ENCODE measurements at places on chromosomes 7 and 10.

- DNase-seq, result peak; percentile 80
These were observed 124.5 kb upstream of the RET start for GRCh38 chr10:42952349-42952748.

DNA sequence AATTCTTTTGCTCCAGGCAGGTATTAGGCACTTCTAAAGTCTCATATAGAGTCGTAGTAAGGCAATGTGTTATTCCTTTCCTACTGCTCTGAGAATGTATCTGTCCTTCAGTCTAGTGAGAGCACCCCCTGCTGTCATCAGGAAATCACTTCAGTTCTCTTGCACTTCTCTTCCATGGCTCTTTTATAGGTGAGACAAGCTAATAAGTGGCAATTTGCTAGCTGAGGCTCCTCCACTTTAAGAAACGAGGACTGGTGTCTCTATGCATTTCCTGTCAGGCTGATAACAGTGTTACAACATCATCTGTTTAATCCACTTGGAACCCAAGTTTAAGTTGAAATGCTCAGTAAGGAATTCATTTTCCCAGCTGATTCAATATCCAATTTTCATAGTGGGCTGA, 350.6 kb downstream of the TFEC start:
- peak; percentile 72 for DNase-seq

- no peak for DNase-seq
These were observed 145.6 kb downstream of the PFKFB3 start for GRCh38 chr10:6348096-6348874.

DNA sequence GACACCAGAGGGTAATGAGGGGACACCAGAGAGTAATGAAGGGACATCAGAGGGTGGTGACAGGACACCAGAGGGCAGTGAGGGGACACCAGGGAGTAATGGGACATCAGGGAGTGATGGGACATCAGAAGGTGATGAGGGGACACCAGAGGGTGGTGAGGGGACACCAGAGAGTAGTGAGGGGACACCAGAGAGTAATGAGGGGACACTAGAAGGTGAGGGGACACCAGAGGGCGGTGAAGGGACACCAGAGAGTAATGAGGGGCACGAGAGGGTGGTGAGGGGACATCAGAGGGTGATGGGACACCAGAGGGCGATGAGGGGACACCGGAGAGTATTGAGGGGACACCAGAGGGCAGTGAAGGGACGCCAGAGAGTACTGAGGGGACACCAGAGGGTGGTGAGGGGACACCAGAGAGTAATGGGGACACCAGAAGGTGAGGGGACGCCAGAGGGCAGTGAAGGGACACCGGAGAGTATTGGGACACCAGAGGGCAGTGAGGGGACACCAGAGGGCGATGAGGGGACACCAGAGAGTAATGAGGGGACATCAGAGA, 10.6 kb downstream of the NACAD start:
- no peak for DNase-seq

GRCh38 chr7:50056131-50056530, 36.9 kb downstream of the ZPBP start:
- no peak for DNase-seq

GRCh38 chr10:68366600-68366999, 33.9 kb upstream of the PBLD start:
- DNase-seq, result no peak
